MCF 10A (cell line): ENCODE measurements at places on chromosomes 13 and 19. TPM values are rescaled to one million over a fixed set of nuclear protein-coding genes. Genes with fewer than 3 reads are reported as not detected.

DNA sequence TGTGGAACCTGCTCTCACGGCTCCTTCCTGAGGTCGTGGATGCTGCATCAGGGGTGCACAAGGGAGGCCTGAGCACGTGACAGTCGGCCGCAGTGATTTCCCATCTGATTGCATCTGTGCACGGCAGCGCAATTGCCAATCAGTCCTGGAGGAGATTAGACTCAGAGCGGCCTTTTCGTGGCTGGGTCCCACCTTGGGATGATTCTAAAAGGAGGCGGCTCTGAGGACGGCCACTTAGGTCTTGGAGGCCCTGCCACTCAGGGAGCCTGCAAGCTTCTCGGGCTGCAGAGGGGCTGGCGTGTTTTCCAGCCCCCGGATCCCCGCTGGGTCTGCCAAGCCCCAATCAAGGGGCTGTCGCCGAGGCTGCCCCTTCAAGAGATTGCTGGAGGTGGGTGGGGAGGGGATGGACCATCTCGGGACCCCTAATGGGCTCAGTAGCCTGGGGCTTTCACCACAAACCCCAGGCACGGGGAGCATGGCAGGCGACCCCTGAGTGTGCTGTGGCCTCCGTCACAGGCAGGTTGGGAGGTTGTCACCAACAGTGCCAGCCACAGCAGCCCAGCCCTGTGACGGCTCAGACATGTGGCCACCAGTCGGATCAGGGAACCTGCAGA, 51.6 kb downstream of the SOX1 start:
- H3K4me3 ChIP-seq, result no peak overlapping the region
- H3K4me1 ChIP-seq, result peaks cover 6% of the 10 kb centered on the region
- H3K27me3 ChIP-seq, result no peaks in the 10 kb centered on the region
- H3K36me3 ChIP-seq, result no peaks in the 10 kb centered on the region

DNA sequence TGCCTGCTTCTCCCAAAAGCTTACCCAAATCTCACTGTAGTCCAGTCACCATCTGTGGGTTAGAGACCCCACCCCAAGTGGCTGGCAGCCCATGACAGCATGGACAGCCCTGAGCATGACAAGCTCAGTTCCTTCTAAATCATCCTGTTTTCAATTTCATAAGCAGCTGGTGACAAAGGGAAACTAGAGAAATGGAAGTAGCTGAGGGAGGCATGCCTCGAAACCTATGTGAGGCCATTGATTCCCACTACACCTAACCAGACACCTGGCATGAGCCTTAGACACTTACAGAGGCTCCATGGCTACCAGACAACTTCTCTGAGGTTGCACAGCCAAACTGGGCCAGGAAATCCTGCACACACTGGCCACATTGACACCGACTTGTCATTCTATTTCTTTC, 56.2 kb downstream of the ABCC4 start:
- no peak overlapping the region for H3K4me3 ChIP-seq
- no peaks in the 10 kb centered on the region for H3K36me3 ChIP-seq
- no peaks in the 10 kb centered on the region for H3K27me3 ChIP-seq
- no peak for DNase-seq
- H3K4me1 ChIP-seq, result peaks cover 8% of the 10 kb centered on the region

DNA sequence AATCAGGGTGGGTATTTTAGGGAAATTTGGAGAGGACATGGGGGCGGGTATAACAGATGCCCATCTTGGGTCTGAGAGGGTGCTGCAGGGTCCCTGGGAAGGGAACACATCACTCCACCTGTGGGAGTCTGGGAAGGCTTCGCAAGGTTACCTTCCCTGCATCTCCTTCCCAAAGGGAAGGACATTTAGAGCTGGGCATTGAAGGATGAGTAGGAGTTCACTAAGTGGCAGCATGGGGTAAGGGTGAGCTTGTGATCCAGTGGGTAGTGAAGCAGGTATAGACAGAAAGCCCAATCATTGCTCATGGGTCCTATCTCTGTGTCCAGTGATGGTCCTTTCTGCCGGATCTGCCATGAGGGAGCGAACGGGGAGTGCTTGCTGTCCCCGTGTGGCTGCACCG, 13.2 kb downstream of the MARCHF2 start:
- H3K36me3 ChIP-seq, result no peaks in the 10 kb centered on the region
- no peaks in the 10 kb centered on the region for H3K4me1 ChIP-seq
- no peaks in the 10 kb centered on the region for H3K27me3 ChIP-seq
- no peak for DNase-seq
- no peak overlapping the region for H3K4me3 ChIP-seq

Gene GGN
- total RNA-seq, result 0.27 and 1.4 TPM in 2 replicates
